ENCODE measurements at places on chromosomes 5 and 9. TPM values are rescaled to one million over a fixed set of nuclear protein-coding genes. Genes with fewer than 3 reads are reported as not detected.

SPATA31C1 gene
- polyA plus RNA-seq, result 0.16 TPM

CWC27 gene
- 26.4 TPM for polyA plus RNA-seq

ZMAT2 gene
- polyA plus RNA-seq, result 80.0 TPM

DMRT3 gene
- polyA plus RNA-seq, result 1.3 TPM

CAMK2A gene
- polyA plus RNA-seq, result 64.2 TPM

OR1Q1 gene
- not detected for polyA plus RNA-seq

LVRN gene
- polyA plus RNA-seq, result 1.6 TPM

ACTBL2 gene
- not detected for polyA plus RNA-seq

IL9 gene
- not detected for polyA plus RNA-seq

SLC24A2 gene
- polyA plus RNA-seq, result 0.80 TPM

TRPM6 gene
- polyA plus RNA-seq, result 0.07 TPM

PCDHA4 gene
- 0.18 TPM for polyA plus RNA-seq

PIGO gene
- 11.9 TPM for polyA plus RNA-seq

ZNF474 gene
- 1.8 TPM for polyA plus RNA-seq

PCDHB5 gene
- polyA plus RNA-seq, result 3.9 TPM

GRIN3A gene
- polyA plus RNA-seq, result 1.7 TPM

COX7C gene
- 982 TPM for polyA plus RNA-seq

PPP3R2 gene
- polyA plus RNA-seq, result not detected

DNA sequence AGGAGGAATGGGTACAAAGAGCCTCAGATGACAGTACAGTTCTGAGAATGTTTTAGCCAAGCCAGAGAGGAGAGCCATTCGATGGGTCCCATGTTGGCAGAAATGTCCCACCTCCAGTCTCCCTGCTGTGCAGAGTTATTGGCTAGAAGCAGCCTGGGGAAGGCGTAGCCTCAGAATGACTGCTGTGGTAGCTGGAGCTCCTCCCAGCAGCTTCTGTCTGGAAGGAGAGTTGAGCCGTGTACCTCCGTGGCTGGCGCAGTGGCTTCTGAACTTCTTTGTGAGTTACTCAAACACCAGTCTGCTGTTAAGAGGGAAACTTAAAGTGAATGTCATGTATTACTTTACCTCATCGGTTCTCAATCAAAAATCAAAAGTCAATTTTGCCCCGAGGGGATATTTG is 193.3 kb upstream of the SNX2 start:
- no peak for DNase-seq

- DNase-seq, result no peak
Measured at GRCh38 chr5:34504967-34505366, 151.2 kb upstream of the RAI14 start.

DNA sequence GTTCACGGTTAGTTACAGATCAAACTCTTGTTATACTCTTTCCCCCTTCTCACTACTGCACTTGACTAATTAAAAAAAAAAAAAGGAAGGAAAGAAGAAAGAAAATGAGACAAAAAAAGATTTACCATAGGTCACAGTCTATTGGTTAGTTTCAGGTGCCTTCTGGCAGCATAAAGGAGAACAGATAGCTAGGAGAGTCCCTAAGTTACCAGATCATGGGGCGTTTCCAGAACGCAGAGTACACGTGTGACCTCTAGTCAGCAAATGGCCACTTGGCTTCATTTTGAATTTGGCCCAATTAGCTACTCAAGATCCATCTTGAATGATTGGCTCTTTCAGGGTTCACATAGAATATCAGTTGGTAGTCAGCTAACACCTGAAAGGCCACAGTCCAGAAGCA is 20.3 kb upstream of the TMEM171 start:
- DNase-seq, result no peak

DNA sequence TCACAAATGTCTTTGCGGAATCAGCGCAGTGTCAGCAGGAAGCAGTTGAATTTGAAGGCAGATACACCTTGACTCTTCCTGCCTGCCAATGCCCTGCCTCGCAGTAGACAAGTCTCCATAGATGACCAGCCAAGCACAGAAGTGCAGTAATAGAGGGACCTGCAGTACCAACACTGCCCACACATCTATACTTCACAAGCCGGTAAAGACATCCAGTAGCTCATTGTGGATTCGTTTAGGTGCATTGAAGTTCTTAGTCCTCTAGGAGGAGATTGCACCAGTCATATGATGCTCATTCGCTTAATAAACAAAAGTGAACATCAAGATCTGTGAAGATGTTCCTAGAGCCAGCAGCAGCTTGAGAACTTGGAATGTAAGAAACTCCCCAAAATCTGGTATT is 7.1 kb upstream of the IFNA2 start:
- DNase-seq, result no peak

DNA sequence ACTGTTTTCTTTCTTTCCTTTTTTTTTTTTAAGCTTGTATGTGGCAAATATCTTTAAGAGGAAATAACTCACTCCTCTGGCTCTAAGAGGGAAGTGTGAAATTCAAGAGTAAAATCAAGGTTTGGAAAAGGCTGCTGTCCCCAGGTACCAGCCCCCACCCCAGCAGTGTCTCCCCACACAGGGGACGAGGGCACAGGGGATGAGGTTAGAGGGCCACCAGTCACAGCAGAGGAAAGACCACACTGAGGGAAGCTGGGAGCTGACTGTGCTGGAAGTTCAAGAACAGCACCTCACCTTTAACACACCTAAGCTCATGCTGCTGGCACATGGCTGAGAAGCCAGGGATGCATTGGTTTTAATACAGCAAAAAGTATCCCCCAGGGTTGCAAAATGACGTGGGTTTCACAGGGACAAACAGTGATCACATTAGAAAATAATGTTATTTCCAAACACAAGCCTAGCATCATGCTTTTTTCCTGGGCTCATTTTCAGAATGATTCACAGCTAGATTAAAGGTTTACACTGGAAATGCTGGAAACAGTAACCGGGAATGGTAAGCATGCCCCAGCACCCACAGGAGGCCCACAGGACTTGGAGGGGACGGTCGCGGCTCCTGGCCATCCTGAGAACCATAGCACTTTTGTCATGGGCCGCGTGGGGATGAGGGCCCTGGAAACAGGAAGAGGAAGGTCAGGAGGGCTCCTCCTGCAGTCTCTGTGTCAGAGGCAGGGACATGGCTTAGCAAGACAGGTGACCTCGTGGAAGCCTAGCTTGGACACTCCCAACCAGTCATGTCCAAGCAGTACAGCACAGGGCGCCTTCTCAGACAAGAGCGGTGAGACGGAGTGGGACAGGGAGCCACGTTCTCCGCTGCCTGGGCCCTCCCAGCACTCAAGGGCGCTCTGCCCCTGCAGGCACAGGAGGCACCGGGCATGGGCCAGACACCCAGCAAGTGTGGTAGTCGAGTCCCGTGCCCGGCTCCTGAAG is 6.9 kb downstream of the LPCAT1 start:
- DNase-seq, result no peak

DNA sequence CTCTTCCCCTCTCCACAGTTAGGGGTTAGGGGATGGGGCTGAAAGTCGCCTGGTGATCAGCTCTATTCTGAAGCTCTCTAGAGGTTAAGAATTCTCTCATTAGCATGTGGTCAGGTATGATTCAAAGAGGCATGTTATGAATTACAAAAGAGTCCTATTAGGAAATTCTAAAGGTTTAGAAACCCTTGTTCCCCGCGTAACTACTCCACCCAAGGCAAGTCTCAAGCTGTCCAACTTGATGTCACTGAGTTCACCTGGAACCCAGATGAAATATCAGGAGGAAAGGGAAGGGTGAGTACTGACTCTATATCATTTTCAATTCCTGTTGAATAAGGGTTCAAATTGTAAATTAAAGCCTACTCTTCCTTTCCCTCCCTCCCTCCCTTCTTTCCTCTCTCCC is 18.1 kb upstream of the RNF145 start:
- DNase-seq, result no peak

GRCh38 chr5:111562561-111562960 is 50.2 kb upstream of the STARD4 start:
- DNase-seq, result no peak

- DNase-seq, result no peak
Measured at GRCh38 chr9:126235336-126236243, 91.0 kb upstream of the MVB12B start.

DNA sequence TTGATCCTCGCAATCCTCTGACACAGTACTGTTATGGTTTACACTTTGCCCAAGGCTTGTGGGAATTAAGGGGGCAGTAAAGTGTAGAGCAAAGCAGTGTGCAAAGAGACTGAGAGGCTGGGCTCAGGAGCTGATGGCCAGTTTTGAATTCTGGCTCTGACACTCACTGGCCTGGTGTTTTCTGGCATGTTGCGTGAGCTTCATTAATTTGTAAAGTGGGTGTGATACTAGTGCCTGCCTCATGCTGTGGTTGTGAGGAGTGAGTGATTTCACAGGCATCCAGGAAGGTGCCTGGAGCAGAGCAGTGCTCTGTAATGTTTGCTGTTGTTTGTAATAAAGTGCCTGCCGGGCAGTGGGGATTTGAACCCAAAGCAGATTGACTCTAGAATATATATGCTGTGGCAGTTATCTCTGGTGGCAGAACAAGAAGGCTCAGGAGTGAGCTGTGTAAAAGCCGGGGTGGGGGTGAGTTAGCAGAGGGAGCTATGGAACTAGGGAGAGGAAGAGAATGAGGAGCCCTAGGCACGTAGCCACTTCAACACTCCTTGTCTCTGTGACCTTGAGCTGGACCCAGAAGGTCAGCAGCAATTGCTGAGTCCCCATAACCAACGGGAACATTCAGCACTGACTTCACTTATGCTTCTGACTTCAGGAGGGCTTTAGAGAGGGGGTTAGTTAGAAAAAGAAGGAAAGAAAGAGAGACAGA is 108.5 kb downstream of the DOCK2 start:
- DNase-seq, result no peak

DNA sequence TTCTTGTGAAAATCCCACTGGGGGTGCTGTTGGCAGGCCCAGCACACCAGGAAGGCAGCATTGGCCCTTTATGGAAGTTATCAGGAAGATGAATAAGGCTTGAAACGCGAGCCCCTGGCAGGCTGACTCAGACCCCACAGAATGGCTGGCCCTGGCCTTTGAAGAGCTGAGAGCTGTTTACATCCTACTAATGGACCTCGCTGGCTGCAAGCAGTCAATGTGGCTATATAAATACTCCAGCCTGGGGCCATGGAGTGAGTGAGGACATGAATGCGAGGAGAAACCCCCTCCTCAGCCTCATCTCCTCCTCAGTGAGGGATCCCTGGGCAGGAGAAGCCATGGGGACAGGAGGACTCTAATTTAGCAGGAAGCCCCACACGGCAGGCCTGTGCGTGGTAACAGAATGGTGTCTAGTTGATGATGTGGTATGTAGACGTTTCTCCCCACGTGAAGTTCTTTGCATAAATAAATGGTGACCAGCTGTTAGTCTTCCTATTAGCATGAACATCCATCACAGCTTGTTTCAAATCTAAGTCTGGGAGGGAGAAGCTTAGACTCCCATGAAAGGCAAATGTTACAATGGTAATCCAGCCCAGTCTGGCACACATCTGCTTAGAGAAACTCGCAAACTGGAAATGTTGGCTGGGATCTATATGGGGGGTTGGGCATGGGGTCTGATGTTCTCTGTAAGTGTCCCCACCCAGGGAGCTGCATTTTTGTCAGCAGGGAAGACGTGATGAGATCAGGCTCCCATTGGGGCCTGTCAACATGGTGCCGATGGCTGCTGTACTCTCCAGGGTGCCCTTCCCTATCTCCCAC is 175.1 kb upstream of the PITX1 start:
- peak; percentile 92 for DNase-seq

DNA sequence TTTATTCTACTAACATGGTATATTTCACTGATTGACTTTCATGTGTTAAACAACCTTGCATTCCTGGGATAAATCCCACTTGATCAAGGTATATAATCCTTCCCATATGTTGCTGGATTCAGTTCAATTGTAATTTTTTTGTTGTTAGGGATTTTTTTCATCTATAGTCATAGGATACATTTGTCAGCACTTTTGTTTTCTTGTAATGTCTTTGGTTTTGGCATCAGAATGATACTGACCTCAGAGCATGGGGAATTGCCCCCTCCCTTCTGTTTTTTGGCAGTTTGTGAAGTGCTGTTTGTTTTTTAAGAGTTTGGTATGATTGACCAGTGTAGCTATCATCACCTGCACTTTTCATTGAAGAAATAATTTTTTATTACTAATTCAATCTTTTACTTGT is 176.8 kb upstream of the RASEF start:
- peak; percentile 53 for DNase-seq

- no peak for DNase-seq
Measured at GRCh38 chr9:6805532-6805931, 47.8 kb downstream of the KDM4C start.

DNA sequence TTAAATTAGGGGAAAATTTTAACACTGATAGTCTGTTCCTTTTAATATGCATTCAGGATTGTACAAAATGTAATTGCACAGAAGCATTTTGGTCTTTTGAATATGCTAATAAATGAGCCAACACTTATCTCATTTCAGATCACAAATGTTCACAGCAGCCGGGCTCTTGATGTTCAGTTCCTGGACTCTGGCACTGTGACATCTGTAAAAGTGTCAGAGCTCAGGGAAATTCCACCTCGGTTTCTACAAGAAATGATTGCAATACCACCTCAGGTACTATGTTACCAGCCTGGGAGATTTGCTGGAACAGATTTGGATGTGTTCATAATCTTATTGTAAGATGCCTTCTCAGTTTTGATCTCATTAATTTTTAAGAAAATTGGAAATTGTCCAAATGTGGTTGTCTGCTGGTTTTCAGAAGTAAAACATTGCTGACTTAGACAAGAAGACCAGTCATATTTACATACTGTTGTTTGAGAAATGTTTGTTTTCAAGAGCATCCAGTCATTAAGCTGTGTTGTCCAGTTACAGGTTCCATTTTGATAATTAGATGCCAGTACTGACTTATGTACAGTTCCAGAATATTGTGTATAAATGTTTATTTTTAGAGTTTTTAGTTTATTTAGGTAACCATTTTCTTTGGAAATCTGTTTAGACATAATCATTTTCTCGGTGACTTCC is 23.0 kb upstream of the TMOD1 start:
- DNase-seq, result no peak

- no peak for DNase-seq
Measured at GRCh38 chr5:136089791-136090190, 42.9 kb upstream of the SMAD5 start.

DNA sequence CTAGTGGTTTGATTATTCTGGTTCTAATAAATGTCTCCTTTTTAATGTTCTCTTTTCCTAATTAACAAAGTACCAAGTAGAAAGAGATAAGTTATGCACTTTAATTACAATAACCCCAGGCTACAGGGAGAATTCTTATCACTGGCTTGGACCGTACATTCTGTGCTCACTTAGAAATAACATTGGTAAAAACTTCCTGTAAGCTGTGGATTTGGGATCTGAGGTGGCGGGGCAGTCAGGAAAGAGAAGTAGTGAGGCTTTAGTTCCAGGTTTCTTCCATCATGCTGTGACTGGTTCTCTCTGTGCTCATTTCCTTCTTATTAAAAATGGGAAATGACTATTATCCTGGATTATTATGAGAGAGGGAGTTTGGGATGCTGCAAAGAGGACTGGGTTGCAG is 142.0 kb downstream of the EGFLAM start:
- DNase-seq, result no peak

- no peak for DNase-seq
Measured at GRCh38 chr5:18745988-18746615, 1111.8 kb downstream of the TAF11L14 start.

GRCh38 chr9:21741151-21741550 is 61.3 kb upstream of the MTAP start:
- no peak for DNase-seq
